Activated T-helper 17 cell treated with anti-CD3 and anti-CD28 coated beads, Interleukin-2, amount 50 U/mL, for 72 hours (primary cell): ENCODE measurements at places on chromosomes 7 and 10. TPM values are rescaled to one million over a fixed set of nuclear protein-coding genes. Genes with fewer than 3 reads are reported as not detected.

NPFFR1 gene
- not detected for total RNA-seq

CDNF gene
- 1.5 TPM for total RNA-seq

- ATAC-seq: no peak
Observed at GRCh38 chr10:65846541-65846940, 1079.3 kb upstream of the LRRTM3 start.

DNAH11 gene
- 0.52 TPM for total RNA-seq

SEC31B gene
- 127 TPM for total RNA-seq

GRCh38 chr7:94620703-94621118 is 35.2 kb downstream of the SGCE start:
- peak; percentile 98 for ATAC-seq

PPP1R17 gene
- not detected for total RNA-seq

TMEM140 gene
- 11.7 TPM for total RNA-seq

- ATAC-seq: no peak
Observed at GRCh38 chr10:61559615-61560014, 103.1 kb upstream of the CABCOCO1 start.
